ENCODE measurements at places on chromosomes 1 and 21.

DNA sequence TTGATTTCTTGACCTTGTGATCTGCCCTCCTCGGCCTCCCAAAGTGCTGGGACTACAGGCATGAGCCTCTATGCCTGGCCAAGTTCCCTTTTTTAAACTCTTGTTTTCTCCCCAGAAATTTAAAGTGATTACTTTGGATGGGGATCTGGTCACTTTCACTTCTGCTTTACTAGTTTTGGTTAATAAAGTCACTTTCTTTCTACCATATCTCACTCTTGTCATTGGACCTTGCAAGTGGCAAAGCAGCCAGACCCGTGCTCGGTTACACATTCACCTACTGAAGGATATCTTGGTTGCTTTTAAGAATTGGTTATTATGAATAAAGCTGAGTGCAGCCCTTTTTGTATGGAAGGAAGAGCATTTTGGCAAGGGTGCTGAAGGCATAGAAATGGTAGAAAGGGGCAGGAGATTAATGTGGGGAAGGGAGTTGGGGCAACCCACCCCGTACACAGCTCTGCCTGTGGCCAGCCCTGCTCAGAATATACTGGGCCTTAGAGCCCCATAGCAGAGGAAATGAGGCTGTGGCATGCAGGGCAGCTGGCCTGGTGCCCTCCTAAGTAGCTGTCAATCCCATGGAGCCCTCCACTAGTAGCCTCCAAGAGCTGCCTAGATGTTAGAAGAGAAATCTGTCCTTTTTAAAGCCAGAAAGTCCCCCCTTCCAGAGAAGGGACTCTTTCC, 40.7 kb downstream of the CD2 start:
- DNase-seq, result no peak

- no peak for DNase-seq
Measured at GRCh38 chr1:12665511-12665910, 21.6 kb downstream of the AADACL4 start.

DNA sequence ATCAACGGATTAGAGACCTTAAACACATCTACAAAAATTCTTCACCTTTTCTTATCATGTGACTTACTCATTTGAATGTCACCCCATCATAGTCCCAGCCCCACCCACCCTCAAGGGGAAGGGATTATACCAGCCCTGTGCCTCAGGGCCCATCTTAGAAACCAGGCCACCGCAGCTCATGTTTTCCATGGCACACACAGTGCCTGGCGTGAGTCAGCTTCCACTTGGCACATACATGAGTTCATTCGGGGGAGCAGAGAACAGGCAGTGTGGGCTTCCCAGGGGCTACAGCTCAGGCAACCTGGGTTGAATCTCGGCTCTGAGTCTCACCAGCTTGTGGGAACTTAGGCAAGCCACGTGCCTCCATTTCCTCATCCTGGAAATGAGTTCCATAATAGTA, 310.6 kb downstream of the NPHP4 start:
- DNase-seq, result no peak

GRCh38 chr1:59731591-59731990, 83.2 kb upstream of the HOOK1 start:
- no peak for DNase-seq

- DNase-seq, result no peak
Measured at GRCh38 chr1:98467586-98467985, 193.9 kb upstream of the SNX7 start.

DNA sequence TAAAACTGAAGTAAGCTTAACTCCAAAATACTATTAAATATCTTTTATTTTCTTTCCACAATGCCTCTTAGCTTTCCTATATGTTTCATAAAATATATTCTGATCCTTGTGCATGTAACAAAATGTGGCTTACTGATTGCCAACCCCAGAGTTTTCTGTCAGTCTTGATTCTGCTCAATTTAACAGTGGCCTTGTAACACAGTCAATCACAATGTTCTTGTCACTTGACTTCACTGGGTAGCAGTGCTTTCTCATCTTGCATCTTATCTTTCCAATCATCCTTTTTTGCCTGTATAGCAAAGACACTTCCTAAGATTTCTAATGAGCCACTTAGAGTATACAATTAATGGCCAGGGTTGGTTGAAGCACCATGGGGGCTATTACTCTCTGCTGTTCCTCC, 19.9 kb upstream of the BRINP3 start:
- DNase-seq, result no peak

DNA sequence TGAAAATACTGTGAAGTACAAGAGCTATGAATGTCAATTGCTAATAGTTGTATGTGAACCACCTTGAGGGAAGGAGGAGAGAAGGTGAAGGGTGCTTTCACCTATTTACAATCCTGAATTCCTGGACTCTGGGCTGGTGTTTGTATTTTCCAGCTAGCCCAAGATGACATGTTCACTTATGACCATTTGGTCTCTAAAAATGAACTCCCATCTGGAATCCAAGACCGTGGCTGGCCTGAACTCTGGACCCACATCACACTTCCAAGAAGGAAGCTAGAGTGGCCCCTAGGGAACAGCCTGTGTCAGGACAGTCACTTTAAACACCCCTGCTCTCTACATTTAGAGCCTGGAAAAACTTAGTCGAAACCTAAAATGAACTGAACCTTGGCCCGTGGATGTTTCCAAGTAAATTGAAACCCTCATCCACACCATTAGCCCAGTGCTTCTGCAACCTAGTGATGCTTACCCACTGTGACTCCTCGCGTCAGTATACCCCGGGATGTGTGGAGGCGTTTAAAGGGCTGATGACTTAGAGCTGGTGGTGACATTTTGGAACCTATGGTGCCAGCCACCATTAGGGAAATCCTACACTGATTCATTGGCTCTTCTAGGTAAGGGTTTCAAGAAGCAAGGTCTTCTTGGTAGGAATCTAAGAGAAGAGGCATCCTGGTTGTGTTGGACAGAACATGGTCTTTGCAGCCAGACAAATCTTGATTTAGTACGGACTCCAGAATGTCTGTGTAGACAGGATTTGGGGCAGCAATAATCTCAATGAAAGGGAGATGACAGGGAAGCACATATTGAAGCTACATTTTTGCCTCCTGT, 171.5 kb upstream of the IRF2BP2 start:
- peak; percentile 30 for DNase-seq

- DNase-seq, result no peak
Measured at GRCh38 chr1:110184446-110184845, 25.7 kb upstream of the KCNC4 start.

GRCh38 chr1:48033495-48034045, 36.4 kb upstream of the TRABD2B start:
- DNase-seq, result no peak

DNA sequence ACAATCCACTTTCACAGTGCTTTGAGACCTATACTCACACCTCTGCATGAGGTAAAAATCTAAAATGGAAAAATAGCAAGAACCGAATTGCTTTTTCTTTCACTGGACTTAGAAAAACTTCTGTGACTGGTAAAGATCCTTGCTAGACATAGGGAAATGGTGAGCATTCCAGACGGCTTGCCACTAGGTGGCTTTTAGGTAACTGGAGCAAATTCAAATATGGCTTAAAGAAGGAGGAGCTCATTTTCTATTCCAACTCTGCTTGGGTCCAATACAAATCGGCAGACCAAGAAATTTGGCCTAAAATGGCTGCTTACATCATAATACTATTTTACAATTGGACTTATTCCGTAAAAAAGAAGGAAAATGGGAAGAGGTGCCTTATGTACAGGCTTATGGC, 977.9 kb downstream of the ADGRL2 start:
- DNase-seq, result peak; percentile 68

- no peak for DNase-seq
Measured at GRCh38 chr1:228176461-228177182, 11.0 kb downstream of the IBA57 start.

- DNase-seq, result no peak
Measured at GRCh38 chr1:211764701-211765100, 65.9 kb downstream of the LPGAT1 start.

- no peak for DNase-seq
Measured at GRCh38 chr1:17404820-17405219, 32.8 kb downstream of the PADI6 start.
